ENCODE measurements at places on chromosomes 12 and 14. TPM values are rescaled to one million over a fixed set of nuclear protein-coding genes. Genes with fewer than 3 reads are reported as not detected.

NANOG gene
- 0.19 TPM for total RNA-seq

USP15 gene
- total RNA-seq, result 41.4 TPM

IL31 gene
- total RNA-seq, result not detected

PLBD1 gene
- 6.5 TPM for total RNA-seq

RNF212B gene
- not detected for total RNA-seq

- no peaks in the 10 kb centered on the region for H3K36me3 ChIP-seq
- peaks cover 33% of the 10 kb centered on the region for H3K4me1 ChIP-seq
- peak; percentile 32 for DNase-seq
- H3K27ac ChIP-seq, result peak overlapping the region; percentile 32
- H3K27me3 ChIP-seq, result no peaks in the 10 kb centered on the region
Observed at GRCh38 chr12:26017484-26018211, 59.2 kb downstream of the RASSF8 start.

DNA sequence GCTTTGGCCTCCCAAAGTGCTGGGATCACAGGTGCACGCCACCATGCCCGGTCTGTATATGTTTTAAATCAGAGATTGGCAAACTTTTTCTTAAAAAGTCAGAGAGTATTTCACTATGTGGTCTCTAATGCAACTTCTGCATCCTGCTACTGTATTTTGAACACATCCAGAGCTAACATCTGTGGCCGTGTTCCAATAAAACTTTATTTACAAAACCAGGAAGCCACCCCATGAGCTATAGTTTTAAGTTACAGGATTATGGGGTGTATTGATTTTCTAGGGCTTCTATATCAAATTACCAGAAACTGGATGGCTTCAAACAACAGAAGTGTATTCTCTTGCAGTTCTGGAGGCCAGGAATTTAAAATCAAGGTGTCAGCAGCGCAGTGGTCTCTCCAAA lies 5.3 kb upstream of the RBM19 start:
- peaks cover 4% of the 10 kb centered on the region for H3K4me1 ChIP-seq
- no peaks in the 10 kb centered on the region for H3K36me3 ChIP-seq
- H3K27me3 ChIP-seq, result peaks cover 3% of the 10 kb centered on the region
- no peak overlapping the region for H3K27ac ChIP-seq
- no peak overlapping the region for H3K4me3 ChIP-seq

GRCh38 chr12:126362964-126363363 lies 1297.7 kb downstream of the AACS start:
- H3K27ac ChIP-seq, result no peak overlapping the region
- no peaks in the 10 kb centered on the region for H3K36me3 ChIP-seq
- no peak for DNase-seq
- H3K4me1 ChIP-seq, result no peaks in the 10 kb centered on the region
- no peaks in the 10 kb centered on the region for H3K27me3 ChIP-seq

- peaks cover 8% of the 10 kb centered on the region for H3K4me1 ChIP-seq
- H3K27ac ChIP-seq, result no peak overlapping the region
- no peak for DNase-seq
- H3K36me3 ChIP-seq, result no peaks in the 10 kb centered on the region
Observed at GRCh38 chr12:57210926-57211692, 5.5 kb upstream of the NXPH4 start.

- H3K4me1 ChIP-seq, result no peaks in the 10 kb centered on the region
- H3K27me3 ChIP-seq, result no peaks in the 10 kb centered on the region
- no peak for DNase-seq
- H3K27ac ChIP-seq, result no peak overlapping the region
- H3K36me3 ChIP-seq, result no peaks in the 10 kb centered on the region
Observed at GRCh38 chr12:75651342-75651695, 139.9 kb upstream of the KRR1 start.

DNA sequence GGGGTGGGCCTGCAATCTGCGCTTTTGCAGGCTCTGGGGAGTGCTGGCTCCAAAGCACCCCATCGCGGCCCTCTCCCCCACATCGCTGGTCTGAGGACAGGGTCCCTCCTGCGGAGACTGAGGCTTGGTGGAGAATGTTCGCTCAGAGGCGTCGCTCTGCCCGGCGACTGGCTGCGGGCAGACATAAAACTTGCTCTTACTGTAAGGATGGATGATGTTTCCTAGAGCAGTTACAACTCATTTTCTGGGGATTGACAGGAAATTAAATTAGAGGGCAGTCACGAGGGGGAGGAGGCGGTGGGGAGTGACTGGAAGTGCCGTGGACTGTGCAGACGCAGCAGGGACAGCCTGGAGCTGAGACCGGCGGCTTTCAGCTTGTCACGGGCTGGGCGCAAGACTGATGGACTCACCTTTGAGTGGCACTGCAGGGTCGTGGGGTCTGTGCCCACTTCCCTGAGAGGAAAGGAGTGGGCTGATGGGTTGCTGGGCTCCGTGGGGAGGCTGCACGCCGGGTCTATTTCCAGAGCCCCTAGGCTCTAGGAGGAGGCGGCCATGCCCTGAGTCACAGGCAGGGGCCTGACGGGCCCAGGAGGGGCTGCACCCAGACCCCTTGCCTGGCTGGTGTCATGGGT lies 32.8 kb downstream of the NOC4L start:
- H3K27me3 ChIP-seq, result peaks cover 40% of the 10 kb centered on the region
- no peaks in the 10 kb centered on the region for H3K4me1 ChIP-seq
- H3K4me3 ChIP-seq, result no peak overlapping the region
- H3K27ac ChIP-seq, result no peak overlapping the region
- H3K36me3 ChIP-seq, result no peaks in the 10 kb centered on the region

DNA sequence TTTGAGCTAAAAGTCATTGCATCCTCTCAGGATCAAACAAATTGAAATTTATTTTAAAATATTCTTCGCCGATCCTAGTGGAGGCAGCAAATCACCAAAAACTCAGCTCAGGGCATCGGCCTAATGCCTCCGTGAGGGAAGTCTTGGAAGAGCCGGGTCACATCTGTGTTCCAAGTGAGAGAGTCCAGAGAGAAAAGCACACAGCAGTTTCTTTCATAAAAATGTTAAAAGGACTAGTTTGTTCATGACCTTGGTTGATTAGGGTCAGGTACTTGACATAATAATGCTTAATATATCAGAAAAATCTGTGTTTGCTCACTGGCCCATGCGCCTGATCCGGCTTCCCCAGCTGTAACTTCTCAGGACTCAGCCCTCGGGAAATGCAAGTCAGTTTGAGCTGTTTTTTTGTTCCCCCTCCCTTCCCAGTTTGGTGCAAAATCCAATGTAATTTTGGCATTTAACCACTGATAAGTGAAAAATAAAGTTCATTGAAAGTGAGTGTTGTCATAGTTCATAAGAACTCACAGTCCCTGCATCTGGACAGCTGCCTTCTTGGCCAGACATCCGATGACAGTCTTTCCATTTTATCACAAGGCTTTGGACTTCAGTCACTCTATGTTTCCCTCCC lies 161.7 kb downstream of the CAND1 start:
- H3K4me1 ChIP-seq, result peaks cover 29% of the 10 kb centered on the region
- H3K27ac ChIP-seq, result peak overlapping the region; percentile 41
- no peaks in the 10 kb centered on the region for H3K27me3 ChIP-seq
- H3K36me3 ChIP-seq, result no peaks in the 10 kb centered on the region

DNA sequence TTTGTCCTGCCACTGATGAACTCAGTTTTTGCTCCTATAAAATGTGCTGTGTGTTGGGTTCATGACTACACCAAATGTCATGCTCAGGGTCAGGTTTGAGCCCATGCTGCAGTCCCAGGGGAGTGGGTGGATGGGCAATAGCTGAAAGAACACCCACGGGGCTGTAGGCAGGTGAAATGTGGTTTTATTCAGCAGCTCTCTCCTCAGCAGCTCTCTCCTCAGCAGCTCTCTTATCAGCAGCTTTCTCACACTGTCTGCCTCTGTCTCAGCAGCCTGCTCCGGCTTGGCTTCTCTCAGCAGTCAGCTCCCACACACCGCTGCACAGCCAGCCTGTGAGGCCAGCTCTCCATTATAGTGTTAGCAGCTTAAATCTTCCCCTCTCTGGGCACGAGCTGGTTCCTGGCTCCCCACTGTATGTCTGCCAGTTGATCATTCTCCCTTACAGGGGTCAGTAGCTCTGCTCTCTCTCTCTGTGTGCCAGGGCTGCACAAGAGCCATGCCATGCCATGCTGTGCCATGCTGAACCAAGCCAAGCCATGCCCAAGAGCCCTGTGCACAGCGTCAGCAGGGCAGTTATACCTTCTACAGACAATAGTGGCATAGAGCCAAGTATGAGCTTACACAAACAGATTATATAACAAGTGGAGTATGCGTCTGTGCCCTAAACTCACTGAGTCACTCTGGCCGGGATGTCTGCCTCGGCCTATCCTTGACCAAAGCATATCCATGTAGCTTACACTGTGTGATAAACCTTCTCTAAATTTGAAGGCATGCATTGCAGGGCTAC lies 303.3 kb upstream of the TMPO start:
- DNase-seq, result no peak
- H3K4me3 ChIP-seq, result no peak overlapping the region
- H3K27ac ChIP-seq, result no peak overlapping the region
- H3K4me1 ChIP-seq, result no peaks in the 10 kb centered on the region

GRCh38 chr12:53414756-53415417 lies 8.8 kb upstream of the AMHR2 start:
- H3K4me1 ChIP-seq, result no peaks in the 10 kb centered on the region
- DNase-seq, result no peak
- H3K36me3 ChIP-seq, result peaks cover 46% of the 10 kb centered on the region
- H3K4me3 ChIP-seq, result no peak overlapping the region
- H3K27ac ChIP-seq, result no peak overlapping the region
- no peaks in the 10 kb centered on the region for H3K27me3 ChIP-seq

- no peak for DNase-seq
- no peak overlapping the region for H3K4me3 ChIP-seq
- no peaks in the 10 kb centered on the region for H3K36me3 ChIP-seq
- H3K27me3 ChIP-seq, result no peaks in the 10 kb centered on the region
Observed at GRCh38 chr12:116890330-116890729, 9.1 kb upstream of the HRK start.

DNA sequence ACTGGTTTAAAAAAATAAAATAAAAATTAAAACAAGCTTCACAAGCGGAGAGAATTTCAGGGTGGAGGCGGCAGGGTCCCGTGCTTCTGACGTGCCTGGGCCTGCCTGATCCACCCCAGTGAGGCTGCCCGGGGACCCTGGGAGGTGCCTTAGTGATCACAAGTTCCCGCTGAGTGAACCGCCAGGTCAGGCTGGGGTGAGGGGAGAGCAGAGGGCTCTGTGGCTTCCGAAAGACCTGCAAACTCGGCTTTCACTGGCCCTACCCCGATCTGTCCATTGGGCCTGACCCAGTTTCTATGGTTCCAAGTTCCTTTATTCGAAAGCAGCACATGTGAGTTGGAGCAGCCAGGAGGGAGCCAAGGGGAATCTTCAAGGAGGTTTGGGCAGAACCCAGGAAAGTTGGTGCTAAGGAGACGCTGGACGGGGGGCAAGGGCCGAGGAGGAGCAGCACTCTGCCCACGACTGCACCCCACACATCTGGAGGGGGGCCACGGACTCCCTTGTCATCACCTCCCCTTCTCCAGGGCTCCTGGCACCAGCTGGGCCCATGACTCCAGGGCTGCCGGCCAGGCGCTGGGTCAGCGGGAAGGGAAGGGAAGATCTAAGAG lies 12.9 kb downstream of the MMP14 start:
- H3K4me3 ChIP-seq, result peak overlapping the region; percentile 3
- peak overlapping the region; percentile 82 for H3K27ac ChIP-seq
- no peaks in the 10 kb centered on the region for H3K27me3 ChIP-seq
- DNase-seq, result peak; percentile 79
- no peaks in the 10 kb centered on the region for H3K36me3 ChIP-seq

DNA sequence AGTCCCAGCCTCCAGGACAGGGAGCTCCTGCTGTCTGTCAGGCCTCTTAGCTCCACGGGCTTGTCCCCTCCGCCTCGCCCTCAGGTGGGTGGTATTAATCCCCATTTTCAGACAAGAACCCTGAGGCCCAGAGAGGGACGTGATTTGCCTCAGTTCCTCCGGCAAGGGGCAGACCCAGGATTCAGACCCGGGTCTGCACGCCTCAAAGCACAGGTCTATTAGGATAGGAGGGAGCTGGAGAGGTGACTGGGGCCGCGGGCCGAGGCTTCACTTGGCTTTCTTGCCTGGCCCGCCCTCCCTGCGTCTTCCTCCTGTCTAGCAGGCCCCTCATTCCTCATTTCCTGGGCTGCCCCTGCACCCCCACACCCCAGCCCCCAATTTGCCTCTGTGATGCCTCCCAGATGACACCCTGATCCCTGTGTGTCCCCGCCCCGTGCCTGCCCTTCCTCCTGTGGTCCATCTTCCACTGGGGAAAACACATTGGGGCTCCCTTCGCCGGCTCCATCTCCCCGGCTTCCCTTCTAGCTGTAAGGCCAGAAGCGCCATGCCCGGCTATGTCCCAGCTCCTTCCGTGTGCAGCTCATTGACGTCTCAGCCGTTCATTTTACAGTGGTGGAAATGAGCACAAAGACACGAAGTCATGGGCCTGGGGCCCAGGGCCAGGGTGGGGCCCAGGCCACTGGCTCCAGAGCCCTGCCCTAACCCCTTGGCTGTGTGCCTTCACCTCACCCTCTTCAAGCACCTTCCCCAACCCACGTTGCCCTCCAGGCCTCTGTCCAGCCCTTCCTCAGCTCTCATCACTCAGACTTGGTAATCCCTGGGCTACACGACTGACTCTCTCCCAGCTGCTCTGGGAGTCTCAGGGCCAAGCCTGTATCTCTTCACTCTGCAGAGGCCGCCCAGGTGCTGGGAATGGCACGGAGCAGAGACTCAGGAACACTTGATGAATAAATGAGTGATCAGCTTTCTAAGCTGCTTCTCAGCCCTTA lies 15.5 kb upstream of the CYP46A1 start:
- H3K4me3 ChIP-seq, result no peak overlapping the region
- no peaks in the 10 kb centered on the region for H3K36me3 ChIP-seq
- DNase-seq, result no peak
- no peak overlapping the region for H3K27ac ChIP-seq
- H3K27me3 ChIP-seq, result no peaks in the 10 kb centered on the region
- no peaks in the 10 kb centered on the region for H3K4me1 ChIP-seq

DNA sequence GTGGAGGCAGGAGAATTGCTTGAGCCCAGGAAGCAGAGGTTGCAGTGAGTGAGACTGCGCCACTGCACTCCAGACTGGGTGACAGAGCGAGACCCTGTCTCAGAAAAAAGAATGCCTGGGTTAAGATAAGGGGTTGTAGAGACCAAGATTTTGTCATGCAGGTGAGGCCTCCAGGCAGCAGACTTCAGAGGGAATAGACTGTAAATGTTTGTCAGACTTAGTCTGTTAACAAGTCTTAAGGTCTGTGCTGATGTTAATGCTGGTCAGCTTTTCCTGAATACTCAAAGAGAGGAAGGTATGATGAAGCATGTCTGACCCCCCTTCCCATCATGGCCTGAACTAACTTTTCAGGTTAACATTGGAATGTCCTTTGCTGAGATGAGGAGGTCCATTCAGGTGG lies 83.0 kb upstream of the FUT8 start:
- no peak overlapping the region for H3K27ac ChIP-seq
- no peaks in the 10 kb centered on the region for H3K27me3 ChIP-seq

DNA sequence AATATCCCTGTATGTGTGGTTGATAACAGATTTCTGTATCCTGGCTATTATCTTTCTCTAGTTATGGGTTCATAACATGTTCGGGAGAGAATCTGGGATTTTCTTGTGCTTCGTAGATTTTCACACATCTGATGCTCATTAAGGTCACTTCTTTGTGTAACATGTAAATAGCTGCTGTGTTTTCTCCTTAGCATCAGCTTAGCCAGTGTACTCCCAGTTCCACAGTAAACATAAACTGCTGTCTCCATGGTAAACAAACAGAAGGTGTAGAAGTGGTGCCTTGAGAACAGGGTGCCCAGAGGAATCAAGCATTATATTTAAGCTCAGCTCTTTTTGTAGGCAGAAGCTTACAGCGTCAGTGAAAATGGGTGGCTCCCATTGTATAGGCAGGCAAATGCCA lies 88.0 kb downstream of the ANO6 start:
- no peak for DNase-seq
- peaks cover 90% of the 10 kb centered on the region for H3K4me1 ChIP-seq
- H3K4me3 ChIP-seq, result no peak overlapping the region
- no peaks in the 10 kb centered on the region for H3K27me3 ChIP-seq

- H3K27me3 ChIP-seq, result no peaks in the 10 kb centered on the region
- H3K4me3 ChIP-seq, result no peak overlapping the region
- H3K4me1 ChIP-seq, result no peaks in the 10 kb centered on the region
- H3K27ac ChIP-seq, result no peak overlapping the region
Observed at GRCh38 chr14:53411125-53411524, 258.0 kb upstream of the DDHD1 start.
